ENCODE measurements at places on chromosomes 1 and 21.

GRCh38 chr1:198496216-198497143 lies 44.0 kb downstream of the ATP6V1G3 start:
- DNase-seq: no peak

GRCh38 chr1:2529784-2530512 lies at the start of gene HES5:
HES5 (minus strand) TSS chr1:2530263; CDS start chr1:2530164, 99 bp downstream.
- peak; percentile 48 for DNase-seq

DNA sequence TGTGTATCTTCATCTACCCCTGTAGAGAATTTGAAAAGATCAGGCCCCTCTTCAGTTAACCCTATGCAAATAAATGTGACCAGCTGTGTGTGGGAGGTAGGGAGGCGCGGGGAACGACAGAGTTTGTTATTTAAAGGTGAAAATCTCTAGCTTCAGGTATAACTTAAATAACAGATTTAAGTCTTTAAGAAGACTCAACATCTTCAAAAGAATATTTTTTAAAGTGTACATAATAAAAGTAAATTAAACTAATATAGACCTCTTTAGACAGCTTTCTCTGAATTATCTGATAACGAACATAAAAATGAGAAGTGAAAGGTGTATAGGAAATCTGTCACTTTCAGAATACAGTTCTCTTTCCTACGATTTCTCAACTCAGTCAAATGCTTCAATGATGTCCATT lies 16.0 kb downstream of the ANGPTL3 start:
- no peak for DNase-seq

DNA sequence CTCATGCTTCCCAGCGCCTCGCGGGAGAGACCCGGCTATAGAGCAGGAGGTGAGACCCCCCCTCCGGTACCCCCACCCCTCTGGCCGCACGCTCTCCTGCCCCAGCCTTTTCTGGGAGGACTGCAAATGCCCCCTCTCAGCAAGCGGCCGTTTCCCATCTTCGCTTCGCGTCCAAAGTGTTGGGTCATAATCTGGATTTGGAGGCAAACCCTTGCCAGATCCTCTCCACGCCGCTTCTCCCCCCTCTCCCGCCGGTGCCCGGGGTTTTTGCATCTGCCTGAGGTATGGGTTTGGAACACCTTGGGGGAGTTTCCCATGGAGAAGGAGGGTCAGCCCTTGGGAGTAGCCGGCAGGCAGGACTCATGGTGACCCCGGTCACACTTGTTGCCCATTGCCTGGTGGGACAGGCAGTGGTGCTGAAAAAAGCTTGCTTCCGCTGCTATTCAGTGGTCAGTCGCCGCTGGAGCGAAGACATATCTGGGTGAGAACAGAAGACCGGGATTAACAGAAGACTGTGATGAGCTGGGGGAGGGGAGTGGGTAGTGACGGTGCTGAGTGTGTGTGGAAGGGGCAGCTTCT lies 935 bp downstream of the KCNK2 start:
- no peak for DNase-seq

DNA sequence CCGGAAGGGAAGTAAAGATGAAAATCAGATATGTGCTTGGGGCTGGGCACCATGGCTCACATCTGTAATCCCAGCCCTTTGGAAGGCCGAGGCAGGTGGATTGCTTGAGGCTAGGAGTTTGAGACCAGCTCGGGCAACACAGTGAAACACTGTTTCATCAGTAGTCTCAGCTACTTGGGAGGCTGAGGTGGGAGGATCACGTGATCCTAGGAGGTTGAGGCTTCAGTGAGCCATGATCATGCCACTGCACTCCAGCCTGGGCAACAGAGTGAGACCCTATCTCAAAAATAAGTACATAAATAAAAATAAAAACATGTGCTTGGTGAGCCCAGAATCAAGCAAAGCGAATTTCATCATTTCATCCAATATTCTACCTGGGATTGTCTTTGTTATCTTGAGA lies 23.3 kb upstream of the PCP4 start:
- no peak for DNase-seq

DNA sequence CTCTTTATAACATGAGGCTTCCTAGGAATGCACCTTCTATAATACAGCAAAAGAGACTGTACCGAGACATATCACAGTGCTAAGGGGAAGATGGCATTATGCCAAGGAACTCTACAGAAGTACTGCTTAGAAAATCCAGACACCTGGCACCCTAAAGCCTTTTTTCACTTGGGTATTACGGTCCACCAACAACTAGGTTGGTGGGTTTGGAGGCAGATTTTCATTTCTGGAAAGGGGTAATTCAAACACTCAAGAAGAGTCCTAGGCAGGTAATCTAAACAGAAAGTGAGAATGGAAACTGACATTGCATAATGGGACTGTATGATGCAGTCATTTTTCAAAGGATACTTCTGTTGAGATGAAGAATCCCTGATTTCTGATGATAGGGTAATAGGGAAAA lies 19.6 kb downstream of the SCMH1 start:
- DNase-seq: no peak

DNA sequence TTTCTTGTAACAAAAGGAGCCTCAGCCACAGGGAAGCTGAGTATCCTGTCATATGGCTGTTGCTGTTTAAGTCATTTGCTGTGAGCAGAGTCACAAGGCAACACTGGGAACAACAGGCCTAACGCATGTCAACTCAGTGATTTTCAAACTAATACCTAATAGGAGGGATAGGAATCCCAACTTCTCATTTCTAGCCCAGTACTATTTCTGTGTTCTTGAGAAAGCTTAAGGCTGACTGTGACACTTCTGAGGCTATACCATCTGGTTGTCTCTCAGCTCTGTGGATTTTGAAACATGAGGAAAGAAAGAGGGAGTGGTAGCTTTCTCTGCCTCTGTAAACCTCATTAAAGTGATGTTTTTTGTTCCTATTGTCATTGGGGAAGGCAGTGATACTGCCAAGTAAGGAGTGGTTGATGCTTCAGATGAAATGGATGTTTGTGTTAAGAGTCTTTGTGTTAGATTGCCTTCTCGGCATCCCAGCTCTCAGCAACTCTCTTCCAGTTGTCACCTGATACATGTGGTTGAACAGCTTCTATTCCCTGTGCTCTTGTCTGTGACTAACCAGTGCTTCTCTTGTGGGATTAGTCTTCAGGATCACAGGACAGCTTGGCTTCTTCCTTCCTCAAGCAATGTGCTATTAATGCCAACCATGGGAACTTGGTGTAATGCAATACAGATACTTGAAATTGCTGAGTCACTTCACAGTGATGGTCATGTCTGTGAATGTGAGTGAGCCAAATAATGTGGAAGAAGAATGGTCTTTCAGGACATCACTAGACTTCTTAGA lies 166.8 kb upstream of the IVNS1ABP start:
- DNase-seq: no peak

- DNase-seq: no peak
Observed at GRCh38 chr1:47207803-47208373, 18.1 kb upstream of the PDZK1IP1 start.

GRCh38 chr1:205849619-205850355 lies at the start of gene PM20D1:
PM20D1 (minus strand) TSS chr1:205850132; CDS start chr1:205850072, 60 bp downstream.
- peak; percentile 78 for DNase-seq

DNA sequence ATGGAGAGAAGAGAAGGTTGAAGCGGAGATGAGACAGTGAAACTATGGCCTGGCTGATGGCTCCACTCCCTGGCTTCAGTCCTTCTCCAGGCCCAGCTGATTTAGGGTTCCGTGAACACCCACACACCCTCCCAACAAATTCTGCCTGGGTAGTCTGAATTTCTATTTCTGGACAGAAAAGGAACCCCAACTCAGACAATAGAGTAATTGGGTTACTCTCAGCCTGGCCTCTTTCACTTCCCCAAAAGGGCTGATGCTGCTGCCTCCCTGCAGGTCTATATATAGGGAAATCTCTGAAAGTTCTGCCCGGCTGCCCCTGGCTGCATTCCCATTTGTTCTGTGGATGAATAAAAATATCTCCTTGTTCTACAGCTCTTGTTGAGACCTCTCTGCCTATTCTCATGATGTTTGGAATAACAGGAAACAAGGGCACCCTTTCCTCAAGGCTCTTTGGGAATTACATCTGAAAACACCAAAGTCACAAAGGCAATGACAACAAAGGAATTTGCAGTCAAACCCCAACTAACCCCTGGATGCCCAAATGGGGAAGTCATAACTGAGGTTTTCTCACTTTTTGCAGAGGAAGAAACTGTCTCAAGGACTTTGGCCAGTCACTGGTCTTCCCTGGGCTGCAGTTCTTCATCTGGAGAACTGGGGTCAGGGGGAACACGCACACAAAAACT lies 11.4 kb upstream of the ZSCAN20 start:
- no peak for DNase-seq

- DNase-seq: no peak
Observed at GRCh38 chr1:184486761-184487445, 100.1 kb downstream of the C1orf21 start.

GRCh38 chr1:119611701-119612113 lies 36.4 kb downstream of the ZNF697 start:
- peak; percentile 50 for DNase-seq

DNA sequence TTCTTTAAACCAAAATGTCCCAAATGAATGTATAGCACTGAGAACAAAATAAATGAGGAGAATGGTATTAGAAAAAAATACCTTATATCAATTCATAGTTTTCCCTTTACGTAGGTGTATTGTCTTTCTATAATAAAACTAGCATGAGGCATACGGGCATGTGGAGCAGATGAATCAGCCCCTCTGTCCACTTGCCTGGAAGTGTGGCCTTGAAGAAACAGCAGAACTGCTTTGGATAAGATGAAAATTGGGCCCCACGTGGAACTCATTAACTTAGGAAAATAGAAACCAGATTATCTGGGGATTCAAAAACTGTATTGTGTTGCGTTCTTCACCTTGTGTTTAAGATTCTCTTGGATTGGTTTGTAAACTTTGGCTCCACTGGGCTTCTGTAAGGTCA lies 356.8 kb upstream of the B3GALT2 start:
- no peak for DNase-seq

DNA sequence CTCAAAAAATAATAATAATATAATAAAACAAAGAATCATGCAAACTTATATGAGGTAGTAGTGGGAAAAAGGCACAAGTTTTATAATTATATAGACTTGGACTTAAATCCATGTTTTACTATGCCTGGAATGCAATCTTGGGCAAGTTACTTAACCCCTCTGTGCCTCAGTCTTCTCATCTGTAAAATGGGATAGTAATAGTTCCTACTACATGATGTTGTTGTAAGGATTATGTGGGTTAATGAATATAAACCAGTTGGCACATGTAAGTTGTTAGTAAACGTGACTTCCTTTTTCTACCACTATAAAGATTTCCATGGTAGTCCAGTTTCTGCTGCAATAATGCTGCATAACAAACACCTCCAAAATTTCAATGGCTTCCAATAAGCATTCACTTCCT lies 10.8 kb upstream of the KIF14 start:
- DNase-seq: no peak

GRCh38 chr1:64594446-64594845 lies 124.5 kb downstream of the CACHD1 start:
- no peak for DNase-seq

- no peak for DNase-seq
Observed at GRCh38 chr21:44603109-44603875, 2.9 kb downstream of the KRTAP10-7 start.

DNA sequence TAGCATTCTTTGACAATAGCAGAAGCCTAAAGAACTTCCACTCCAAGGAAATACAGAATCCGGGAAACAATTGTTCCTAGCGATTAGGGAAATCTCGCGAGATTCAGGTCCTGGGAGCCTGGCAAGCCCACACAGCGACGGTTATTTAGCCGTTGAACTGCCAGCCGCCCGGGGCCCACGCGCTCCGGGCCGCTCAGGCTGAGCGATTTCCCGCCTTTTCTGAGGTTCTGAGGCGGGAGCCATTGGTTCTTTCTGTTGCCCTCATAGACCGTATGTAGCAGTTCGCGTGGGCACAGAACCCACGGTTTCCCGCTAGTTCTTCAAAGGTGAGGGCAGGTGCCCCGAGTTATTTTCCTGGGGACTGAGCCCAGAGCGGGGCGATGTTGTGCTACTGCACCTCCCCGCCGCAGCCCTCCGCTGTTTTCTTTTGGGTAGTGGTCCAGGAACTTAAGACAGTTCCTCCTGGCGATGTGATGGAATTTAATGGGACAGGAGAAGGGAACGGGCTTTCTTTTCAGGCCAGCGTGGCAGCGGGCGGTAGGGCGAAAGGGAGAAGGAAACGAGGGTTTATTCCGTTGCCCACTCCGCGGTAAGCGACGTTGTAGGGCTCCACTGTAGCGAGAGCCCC lies at the start of gene SYCP1:
SYCP1 (plus strand) TSS at position 171 of the 628 bp plus-strand sequence. CDS start 602 bp downstream, outside the sequence.
- no peak for DNase-seq

DNA sequence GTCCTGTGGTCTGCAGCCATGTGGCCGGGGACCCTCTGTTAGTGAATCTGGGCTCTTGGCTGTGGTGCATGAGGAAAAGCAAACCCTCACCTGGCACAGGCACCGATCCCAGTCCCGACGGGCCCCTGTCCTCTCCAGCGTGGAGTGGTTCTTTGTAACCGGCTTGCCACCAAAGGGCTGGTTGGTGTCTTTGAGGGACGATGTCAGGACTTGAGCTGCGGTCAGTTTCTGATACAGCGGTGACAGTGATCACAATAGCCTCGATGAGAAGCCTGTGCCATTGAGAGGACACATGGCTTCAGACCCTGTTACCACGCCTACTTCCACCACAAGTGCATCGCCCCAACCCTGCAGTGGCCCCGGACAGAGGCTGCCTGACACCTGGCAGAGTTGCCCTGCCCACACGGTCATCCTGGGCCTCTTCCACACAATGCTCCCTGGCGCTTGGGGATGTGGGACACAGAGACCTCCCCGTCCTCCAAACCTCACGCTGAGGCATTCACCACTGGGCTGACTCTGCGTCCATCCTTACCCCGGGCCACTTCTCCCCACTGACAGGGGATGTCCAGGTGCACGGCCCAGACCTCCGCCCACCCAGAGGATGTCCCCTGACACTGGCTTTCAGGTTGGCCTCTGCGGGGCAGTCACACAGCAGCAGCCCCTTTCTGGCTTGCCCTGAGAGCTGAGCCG lies 18.8 kb upstream of the ACTRT2 start:
- DNase-seq: peak; percentile 10

DNA sequence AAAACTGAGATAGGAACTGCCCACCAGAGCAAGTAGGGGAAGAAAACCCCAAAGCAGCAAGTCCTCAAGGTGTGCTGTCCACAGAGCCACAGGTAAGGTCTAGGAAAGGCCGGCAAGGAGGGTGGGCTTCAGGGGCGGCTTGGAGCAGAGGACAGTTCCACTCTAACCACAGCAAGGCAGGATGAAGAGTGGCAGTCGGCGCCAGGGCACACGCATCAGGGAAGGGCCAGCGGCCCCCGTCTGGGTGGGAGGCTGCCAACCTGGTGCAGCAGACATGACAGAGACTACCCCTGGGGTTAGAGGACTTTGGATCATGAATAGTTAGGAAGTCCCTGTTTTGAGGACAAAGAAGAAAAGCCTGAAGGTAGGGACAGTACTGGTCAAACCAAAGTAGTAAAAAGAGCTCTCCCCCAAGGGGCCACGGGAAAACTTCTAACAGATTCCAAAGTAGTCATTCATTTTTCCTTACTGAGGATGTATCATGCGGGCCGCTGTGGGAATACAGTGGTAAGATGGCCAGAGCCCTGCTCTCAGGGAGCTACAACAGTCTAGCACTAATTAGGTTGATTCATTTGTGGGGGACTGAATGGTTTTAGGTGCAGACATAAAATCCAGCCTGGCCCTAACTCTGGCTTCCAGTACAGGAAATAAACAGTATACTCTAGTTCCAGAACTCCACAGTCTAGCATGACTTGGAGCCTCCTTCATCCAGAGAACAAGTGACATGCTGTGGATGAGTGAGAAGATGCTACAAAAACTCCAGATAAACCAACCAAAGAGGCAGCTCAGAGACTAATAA lies 3.5 kb upstream of the RAP1GAP start:
- DNase-seq: no peak

GRCh38 chr1:175499595-175500382 lies 243.6 kb downstream of the TNR start:
- DNase-seq: no peak

GRCh38 chr1:168806952-168807351 lies 77.9 kb upstream of the DPT start:
- DNase-seq: no peak
